ENCODE measurements at places on chromosomes 1 and 21. TPM values are rescaled to one million over a fixed set of nuclear protein-coding genes. Genes with fewer than 3 reads are reported as not detected.

The LCE3E gene
- not detected for total RNA-seq

The ZBTB17 gene
- 56.5 TPM for total RNA-seq

The LINGO4 gene
- 0.10 TPM for total RNA-seq

The DNAI4 gene
- 0.51 TPM for total RNA-seq

The TAS1R1 gene
- total RNA-seq = not detected

The ADAMTS1 gene
- 7.1 TPM for total RNA-seq

The CA6 gene
- total RNA-seq = 2.3 TPM

The TNNT2 gene
- total RNA-seq = not detected

The OR6N1 gene
- total RNA-seq = not detected

The FCRL1 gene
- not detected for total RNA-seq

The CCT8 gene
- total RNA-seq = 239 TPM

The SPRR2B gene
- total RNA-seq = not detected

The CGN gene
- 0.17 TPM for total RNA-seq

The UBASH3A gene
- total RNA-seq = 76.0 TPM

The C1orf159 gene
- 23.7 TPM for total RNA-seq

The CD84 gene
- total RNA-seq = 25.4 TPM

The DSTYK gene
- total RNA-seq = 13.7 TPM

The HSPB7 gene
- not detected for total RNA-seq

The VANGL2 gene
- not detected for total RNA-seq

The DCDC2B gene
- not detected for total RNA-seq

The LCE3D gene
- not detected for total RNA-seq

The CALML6 gene
- total RNA-seq = not detected

The SPATC1L gene
- 7.7 TPM for total RNA-seq

The ABCA4 gene
- total RNA-seq = 0.25 TPM

The UCK2 gene
- 36.9 TPM for total RNA-seq

The NEXN gene
- 1.3 TPM for total RNA-seq

The OR2L2 gene
- total RNA-seq = 0.07 TPM
